ENCODE measurements at places on chromosomes 12 and 14.

- DNase-seq = no peak
Observed at GRCh38 chr12:53443955-53444354, 2.4 kb downstream of the PRR13 start.

GRCh38 chr12:62933220-62933601 is 1.7 kb downstream of the PPM1H start:
- no peak for DNase-seq

GRCh38 chr12:110251381-110251780 is 29.7 kb upstream of the ATP2A2 start:
- no peak for DNase-seq

DNA sequence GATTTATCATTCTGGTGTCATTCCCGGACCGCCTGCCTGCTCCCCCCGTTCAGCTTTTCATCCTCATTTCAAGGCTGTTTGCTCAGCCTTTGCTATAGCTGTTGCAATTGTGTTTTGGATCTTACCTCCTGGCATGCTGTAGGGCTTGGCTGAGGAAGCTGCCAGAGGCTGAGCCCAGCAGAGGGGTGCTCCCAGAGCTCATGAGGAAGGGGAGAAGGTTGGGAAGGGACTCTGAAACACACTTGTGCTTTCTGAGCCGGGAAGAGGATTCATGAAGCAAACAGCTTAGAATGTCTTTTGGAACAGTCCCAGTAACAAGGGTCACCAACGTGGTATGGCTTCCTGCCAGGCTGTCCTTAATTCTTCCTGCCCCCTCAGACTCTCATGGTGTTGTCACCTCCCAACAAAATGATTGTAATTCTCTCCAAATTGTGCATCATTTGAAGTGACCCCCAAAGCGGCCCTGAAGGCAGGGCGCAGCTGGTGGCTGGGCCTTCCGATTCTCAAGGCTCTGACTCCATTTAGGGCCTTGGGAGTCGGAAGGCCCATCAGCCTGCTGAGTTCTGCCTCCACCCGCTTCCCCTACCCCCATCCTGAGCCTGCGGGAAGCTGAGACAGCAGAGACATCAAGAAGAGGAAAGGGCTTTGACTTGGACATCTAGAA is 111.9 kb upstream of the ARHGAP5 start:
- no peak for DNase-seq

- DNase-seq = no peak
Observed at GRCh38 chr12:66103016-66103913, 27.3 kb downstream of the LLPH start.

GRCh38 chr14:100536721-100537445 is 50.3 kb downstream of the BEGAIN start:
- no peak for DNase-seq

DNA sequence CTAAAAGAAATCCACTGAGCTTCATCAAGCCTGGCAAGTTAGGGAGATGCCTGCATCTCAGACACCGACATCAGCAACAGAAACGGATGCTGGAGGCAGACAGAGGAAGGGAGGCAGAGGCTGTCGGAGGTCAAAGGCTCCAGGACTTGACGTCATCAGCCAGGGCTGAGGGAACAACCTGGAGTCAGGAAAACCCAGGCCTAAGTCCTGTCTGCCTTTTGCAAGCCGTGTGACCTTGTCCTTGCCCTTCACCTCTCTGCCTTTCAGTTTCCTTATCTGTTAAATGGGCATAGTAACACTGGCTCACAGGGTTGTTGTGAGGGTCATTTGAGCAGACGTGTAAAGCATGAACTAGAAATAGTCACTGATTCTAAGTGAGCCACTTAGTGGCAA is 194.2 kb downstream of the BCL11B start:
- no peak for DNase-seq

- DNase-seq = peak; percentile 57
Observed at GRCh38 chr12:42705863-42706262, 116.3 kb upstream of the PRICKLE1 start.

GRCh38 chr14:89452281-89452680 is 35.2 kb upstream of the FOXN3 start:
- no peak for DNase-seq

- no peak for DNase-seq
Observed at GRCh38 chr14:91394105-91395081, 23.2 kb downstream of the CCDC88C start.

DNA sequence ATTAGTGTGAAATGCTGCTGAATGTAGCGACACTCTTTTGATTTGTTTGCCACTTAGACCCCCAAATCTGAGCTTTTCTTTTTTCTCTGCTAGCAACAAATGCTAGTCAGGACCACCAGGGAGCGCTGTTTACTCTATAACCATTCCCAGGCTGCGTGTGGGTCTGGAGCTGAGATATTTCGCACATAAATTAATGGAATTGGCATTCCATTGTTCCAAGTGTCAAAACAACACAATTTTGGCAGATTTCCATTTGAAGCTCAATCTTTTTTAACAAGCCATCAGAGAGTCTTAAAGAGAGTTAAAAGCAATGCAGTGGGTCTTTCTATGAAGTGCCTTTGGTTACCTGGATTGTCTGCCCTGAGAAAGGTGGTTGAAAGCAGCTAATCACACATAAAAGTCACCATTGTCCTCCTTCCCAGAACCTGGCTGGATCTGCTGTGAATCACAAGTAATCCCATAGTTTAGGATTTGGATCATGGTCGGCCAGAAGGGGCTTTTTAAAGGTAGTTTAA is 7.4 kb upstream of the TMEM132C start:
- peak; percentile 84 for DNase-seq

GRCh38 chr12:30882706-30883105 is 43.8 kb upstream of the TSPAN11 start:
- peak; percentile 34 for DNase-seq

- DNase-seq = no peak
Observed at GRCh38 chr12:123690191-123690840, 19.4 kb downstream of the TCTN2 start.

- no peak for DNase-seq
Observed at GRCh38 chr12:17076811-17077210, 470.8 kb upstream of the LMO3 start.

DNA sequence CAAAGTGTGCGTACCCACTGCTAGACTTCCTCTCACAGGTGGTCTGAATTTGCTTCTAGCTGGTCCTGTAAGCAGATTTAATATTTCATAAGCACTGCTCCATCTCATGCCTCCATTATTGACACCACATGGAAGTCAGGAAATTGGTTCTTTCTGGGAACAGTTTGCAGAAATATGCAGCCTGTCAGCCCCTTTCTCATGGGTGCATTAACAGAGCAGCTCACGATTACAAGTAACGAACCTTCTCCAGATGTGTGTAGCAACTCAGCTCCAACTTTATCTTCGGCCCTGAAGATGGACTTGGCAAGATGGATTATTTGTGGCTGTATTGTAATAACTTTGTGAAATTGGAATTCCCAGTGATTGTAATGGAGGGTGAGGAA is 214.5 kb upstream of the DDHD1 start:
- peak; percentile 99 for DNase-seq
